ENCODE measurements at places on chromosomes 5 and 9.
A peak's percentile ranks its signal among the peaks of the same experiment; 100 is the strongest.

DNA sequence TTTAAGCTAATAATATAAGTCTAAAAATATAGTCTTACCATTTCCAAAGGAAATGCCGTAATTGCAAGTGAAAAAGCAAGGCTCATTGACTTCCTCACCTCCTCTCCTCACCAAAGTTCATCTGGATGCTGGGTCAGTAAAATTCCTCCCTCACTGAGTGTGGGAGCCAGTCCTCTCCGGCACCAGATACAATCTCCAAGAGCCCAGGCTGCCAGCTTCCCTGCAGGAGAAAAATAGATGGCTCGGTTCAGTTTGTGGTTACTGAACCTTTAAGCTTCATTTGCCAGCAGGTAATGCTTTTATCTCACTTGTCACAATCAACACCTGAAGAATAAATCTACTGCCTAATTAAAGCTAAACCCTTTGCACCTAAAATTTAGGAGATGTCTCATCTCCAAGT, 115.3 kb upstream of the VLDLR start:
- DNase-seq: no peak

GRCh38 chr9:112850840-112851239, 39.8 kb downstream of the SLC46A2 start:
- DNase-seq: no peak

GRCh38 chr5:104977529-104977928, 1414.9 kb upstream of the NUDT12 start:
- no peak for DNase-seq

DNA sequence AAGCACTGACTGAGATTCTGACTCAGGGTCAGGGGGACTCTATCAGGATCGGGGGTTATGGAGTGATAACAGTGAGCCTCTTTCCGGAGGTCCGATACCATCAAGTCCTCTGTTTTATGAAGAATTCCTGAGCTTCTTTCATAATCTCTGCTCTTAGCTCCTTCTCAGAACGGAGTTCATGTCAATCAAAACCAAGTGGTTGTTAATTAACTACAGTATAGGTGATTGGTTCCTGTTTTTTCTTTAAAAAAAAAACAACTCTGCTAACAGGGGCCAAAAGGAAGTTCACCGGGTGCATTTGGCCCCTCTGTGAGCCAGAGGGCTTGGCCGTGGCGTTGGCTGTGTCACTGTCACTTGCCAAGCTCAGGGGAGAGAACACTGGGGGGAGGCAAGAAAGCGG, 4.0 kb downstream of the GFI1B start:
- no peak for DNase-seq

GRCh38 chr9:133785753-133786370, 47.7 kb upstream of the SARDH start:
- no peak for DNase-seq

GRCh38 chr9:127130661-127131538, 8.5 kb upstream of the ANGPTL2 start:
- peak; percentile 69 for DNase-seq

DNA sequence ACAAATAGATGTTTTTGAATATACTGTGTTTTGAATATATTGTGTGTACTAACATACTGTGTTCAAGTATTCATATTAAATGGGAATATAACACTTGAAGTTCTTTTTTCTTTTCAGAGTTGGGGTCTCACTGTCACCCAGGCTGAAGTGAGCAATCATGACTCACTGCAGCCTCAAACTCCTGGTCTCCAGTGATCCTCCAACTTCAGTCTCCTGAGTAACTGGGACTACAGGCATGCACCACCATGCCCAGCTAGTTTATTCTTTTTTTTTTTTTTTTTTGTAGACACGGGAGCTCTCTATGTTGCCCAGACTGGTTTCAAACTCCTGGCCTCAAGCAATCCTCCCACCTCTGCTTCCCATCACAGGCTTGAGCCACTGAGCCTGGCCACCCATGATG, 23.2 kb upstream of the AUH start:
- DNase-seq: no peak

DNA sequence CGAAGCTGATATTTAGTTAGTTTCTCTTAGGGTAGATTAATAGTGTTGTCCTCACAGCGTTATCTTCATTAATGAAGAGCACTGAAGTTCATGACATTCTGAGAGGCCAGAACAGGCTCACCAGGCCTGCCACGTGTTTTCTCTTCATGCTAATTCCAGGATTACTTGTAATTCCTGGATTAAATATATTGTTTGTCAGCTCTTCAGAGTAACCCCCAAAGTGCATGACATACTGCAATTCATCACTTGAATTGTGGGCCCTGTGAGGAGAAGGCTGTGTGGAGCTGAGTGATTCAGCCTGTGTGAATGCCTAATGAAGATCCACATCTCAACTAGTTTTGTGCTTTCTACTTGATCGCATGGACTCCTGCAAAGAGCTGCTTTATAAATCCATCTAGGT, 401.0 kb upstream of the ADAMTSL1 start:
- no peak for DNase-seq

DNA sequence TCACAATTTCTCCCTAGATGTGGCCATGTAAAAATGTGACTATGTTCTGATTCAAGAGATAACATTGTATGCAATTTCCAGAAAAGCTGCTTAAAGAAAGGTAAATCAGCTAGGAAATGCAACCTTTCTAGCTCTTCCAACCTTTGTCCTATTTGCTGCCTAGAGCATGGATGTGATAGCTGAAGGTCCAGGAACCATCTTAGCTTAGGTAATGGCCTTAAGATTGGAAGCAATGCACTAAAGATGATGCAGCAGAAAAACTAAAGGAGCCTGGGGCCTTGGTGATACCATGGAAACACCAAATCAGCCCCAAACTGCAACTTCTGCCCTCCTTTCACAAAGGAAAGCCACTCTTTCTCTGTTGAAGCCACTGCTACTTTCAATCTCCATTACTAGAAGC, 27.0 kb downstream of the CPLANE1 start:
- DNase-seq: no peak
